ENCODE measurements at places on chromosomes 5 and 9.

DNA sequence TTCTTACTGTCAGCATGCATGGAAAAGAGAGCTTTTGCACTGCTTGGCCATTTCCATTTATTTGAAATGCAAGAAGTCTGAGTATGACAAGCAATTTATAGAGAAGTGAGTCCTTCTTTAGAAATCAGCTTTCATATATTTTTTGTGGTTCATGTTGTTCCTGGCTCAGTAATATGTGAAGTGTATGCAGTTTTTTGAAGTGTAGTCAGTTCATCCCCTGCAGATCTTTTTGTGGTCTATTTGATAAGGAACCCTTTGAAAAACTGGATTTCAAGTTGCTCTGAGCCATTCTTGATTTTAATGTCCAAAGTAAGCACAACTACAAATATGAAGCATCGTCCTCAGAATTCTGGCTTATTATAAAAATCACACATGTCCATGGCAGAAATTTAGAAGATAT, 294.1 kb upstream of the SMC2 start:
- peak; percentile 20 for DNase-seq

DNA sequence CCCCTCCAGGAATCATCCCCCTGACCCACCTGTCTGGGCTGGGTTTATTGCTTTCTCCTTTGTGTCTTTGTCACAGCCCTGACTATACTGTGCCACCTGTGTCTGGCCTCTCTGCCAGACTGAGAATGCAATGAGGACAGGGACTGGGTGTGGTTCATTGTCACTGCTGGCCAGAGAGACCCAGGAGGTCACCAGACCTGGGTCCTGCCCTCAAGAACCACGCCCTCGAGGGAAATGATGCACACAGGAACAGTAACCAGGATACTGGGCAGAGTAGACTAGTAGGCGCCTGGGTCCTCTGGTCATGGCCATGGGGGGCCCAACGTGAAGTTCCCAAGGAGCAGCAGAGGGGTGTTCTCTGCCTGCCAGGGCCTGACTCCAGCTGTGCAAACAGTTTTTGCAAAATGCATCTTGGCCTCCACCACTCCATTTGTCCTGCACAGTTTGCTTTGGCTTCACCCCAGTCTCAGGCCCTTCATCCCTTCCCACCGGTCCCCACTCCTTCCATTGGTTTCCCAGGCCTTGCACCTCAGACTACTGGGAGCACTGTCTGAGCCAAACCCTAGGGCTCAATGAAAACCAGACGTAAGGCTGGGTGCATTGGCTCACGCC, 17.8 kb downstream of the RGS3 start:
- no peak for DNase-seq

DNA sequence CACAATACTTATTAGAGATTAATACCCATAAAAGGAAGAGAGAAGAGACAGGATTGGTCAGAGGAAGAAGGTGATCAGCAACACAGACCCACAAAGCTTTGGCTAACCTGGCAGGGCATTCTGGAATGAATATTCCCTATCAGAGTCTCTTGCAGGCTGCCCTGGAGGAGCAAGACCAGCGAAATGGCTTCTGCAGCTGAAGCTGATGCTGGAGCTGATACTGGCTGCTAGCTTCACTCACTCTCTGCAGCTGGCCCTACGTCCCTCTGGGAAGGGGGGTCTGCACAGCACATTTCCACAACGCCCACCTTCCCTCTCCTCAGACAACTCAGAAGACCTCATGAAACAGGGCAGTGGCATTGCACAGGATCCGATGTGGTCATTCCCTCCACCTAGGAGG, 169.9 kb upstream of the EFNA5 start:
- DNase-seq: no peak

DNA sequence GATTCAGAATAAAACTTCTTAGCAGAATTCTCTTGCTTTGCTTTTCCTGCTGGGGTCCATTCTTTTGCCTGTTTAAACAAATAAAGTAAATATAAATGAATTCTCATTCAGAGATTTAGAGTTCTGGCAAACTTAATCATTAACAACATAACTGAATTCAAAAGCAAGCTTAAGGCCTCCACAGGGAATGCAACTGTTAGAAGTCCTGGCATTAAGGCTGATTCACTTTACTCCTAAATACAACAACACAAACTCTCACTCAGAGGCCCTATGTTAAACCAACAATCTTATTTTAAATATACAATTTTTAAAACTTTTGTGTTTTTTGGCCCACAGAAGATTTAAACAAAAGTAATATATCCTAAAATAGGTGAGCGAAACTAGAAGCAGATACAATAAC, 178.3 kb downstream of the AP3B1 start:
- no peak for DNase-seq

GRCh38 chr9:130283539-130284248, 18.1 kb downstream of the HMCN2 start:
- no peak for DNase-seq

DNA sequence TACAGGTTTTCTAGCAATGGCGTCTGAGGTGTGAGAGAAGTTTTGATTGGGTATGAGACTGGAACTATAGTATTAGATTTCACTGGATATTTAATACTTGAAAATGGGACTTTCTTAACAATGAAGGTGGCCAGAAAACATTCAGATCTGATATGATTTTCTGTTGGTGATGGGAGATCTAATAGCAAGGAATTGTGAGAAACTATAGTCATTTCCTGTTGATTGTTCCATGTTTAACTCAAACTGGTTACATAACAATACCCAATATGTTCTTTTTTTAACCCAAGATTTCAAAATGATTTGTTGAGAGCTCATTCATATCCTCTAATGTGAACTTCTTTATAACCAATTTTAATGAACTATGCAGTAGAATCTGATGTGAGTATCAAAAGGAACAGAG, 793.2 kb upstream of the RGMB start:
- no peak for DNase-seq

GRCh38 chr9:14304259-14304658, 9.7 kb downstream of the NFIB start:
- no peak for DNase-seq

GRCh38 chr5:131252824-131253171, 11.1 kb upstream of the CDC42SE2 start:
- peak; percentile 93 for DNase-seq

- DNase-seq: no peak
Observed at GRCh38 chr9:16257604-16258003, 612.9 kb downstream of the BNC2 start.

DNA sequence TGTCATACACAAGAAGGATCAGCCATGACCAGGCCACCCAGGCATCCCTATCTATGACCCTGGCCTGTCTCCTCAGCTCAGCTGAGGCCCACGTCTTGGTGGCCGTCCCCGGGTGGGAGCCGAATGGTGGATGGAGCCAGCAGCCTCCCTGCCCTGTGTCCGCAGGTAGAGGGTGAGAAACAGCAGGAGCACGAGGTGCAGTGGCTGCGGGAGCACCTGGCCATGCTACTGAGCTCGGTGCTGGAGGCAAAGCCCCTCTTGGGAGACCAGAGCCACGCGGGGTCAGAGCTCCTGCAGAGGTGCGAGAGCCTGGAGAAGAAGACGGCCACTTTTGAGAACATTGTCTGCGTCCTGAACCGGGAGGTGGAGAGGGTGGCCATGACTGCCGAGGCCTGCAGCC, 24.5 kb downstream of the FBXW5 start:
- no peak for DNase-seq

GRCh38 chr5:111606194-111606593, 93.9 kb upstream of the STARD4 start:
- no peak for DNase-seq

DNA sequence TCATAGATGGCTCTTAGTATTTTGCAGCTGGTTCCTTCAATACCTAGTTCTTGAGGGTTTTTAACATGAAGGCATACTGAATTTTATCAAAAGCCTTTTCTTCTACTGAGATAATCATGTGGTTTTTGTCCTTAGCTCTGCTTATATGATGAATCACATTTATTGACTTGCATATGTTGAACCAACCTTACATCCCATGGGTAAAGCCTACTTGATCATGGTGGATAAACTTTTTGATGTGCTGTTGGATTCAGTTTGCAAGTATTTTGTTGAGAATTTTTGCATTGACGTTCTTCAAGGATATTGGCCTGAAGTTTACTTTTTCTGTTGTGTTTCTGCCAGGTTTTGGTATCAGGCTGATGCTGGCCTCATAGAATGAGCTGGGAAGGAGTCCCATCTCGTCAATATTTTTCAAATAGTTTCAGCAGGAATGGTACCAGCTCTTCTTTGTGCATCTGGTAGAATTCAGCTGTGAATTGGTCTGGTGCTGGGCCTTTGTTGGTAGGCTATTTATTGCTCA, 49.7 kb downstream of the YIPF5 start:
- DNase-seq: no peak

- DNase-seq: no peak
Observed at GRCh38 chr5:38518341-38518740, 38.1 kb downstream of the LIFR start.

DNA sequence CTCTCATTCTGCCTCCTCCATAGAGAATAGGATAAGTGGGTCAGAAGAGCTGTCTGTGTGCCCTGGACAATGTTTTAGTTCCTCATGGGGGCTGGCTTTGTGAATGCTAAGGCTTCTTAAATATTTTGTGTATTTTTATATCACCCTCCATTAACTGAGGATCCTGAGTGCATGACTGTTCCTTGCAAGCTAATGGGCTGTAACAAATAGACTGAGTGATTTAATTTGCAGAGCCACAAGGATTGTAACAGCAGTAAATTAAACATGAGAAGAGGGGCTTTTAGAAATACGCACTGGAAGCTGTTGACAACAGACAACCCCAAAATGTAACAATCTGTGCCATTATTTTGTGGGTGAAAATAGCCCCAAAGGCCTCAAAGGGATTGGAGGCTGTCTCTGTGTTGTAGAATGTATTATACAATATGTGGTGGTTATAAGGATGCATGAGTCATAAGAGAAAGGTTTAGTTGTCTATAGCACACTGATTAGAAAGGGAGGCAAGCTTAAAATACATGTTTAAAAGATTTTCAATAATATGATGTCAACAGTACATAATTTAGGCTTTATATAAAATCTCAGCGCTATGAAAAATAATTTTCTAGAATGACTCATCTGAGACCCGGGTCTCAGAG, 152.7 kb upstream of the ACTBL2 start:
- DNase-seq: no peak

DNA sequence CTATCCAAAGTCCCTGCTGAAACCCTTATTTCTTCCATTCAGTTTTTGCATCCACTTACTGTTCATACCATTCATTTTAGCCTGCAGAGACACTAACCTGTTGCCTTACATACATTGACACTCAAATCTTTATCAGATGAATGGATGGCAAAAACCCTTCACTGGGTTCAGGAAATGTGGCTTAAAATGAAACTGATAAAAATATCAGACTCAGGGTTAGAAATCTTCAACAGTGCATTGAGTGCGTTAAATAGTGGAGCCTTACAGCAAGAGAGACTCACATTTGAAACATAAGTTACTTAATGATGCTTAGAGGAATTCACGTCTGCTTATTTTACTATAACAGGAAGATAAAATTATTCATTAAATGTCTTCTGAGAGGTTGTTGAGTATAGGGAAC, 28.0 kb upstream of the BNC2 start:
- no peak for DNase-seq

GRCh38 chr9:95506428-95506677, 10.4 kb downstream of the PTCH1 start:
- DNase-seq: no peak

DNA sequence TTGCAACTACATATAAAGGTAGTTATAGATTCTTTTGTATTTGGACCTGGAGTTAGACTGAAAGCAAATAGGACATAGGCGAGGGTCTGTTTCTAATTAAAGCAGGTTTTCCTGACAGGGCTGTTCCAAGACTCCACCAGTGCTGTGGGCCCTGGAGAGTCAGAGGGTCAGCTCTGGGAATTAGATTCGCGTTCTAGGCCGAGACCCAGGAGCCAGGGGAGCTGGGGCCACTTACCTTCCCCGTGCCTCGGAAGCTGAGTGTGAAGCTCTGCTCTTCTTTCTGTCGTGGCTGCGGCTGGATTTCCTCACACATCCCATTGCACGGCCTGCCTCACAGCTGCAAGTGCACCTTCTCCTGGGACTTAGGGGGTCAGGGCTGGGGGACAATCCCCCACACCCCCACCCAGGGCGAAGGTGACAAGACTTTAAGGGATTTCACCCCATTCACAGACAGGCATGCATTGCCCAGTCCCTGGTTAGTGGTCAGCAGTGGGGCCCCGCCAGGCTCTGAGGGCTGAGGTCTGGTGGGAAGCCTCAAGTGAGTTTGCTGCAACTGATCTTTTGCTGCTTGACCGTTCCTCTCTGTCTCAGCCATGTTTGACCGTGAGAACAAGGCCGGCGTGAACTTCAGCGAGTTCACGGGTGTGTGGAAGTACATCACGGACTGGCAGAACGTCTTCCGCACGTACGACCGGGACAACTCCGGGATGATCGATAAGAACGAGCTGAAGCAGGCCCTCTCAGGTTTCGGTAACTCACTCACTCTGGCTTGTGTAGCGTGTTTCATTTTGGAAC, 15.3 kb upstream of the AHRR start:
- no peak for DNase-seq

DNA sequence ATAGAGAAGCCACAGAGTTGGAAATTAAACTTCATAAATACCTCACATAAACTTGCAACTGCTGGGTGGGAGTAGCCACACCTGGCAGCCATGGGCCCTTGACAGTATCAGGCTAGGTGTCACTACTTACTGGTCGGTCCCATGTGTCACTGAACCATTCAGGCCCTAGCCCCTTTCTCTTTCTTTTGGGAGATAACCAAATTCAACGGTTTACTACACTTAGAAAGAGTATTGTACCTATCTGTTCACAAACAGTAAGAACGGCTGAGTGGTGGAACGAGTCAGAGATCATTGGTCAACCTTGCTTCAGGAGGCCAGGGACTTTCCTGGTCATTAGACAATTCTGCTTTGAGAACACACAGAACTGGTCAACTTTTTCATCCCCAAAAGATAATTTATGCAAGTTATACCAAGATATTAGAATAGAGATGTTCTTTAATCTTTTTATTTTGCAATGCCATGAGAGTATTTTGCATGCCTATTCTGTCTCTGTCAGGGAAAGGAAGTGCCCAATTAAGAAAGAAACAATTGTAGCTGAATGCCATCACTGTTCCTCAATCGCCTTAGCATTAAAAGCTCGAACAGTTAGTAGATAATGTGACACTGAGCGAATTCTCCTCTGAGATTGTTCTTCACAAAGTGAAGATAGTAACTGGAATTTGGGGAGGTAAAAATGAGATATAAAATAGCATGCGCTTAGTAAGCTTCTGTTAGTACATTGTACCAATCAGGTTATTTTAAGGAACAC, 50.9 kb downstream of the GOLPH3 start:
- no peak for DNase-seq

- DNase-seq: no peak
Observed at GRCh38 chr5:179232091-179232735, 113.0 kb downstream of the ADAMTS2 start.

GRCh38 chr5:428219-428618, 14.8 kb upstream of the EXOC3 start:
- no peak for DNase-seq

DNA sequence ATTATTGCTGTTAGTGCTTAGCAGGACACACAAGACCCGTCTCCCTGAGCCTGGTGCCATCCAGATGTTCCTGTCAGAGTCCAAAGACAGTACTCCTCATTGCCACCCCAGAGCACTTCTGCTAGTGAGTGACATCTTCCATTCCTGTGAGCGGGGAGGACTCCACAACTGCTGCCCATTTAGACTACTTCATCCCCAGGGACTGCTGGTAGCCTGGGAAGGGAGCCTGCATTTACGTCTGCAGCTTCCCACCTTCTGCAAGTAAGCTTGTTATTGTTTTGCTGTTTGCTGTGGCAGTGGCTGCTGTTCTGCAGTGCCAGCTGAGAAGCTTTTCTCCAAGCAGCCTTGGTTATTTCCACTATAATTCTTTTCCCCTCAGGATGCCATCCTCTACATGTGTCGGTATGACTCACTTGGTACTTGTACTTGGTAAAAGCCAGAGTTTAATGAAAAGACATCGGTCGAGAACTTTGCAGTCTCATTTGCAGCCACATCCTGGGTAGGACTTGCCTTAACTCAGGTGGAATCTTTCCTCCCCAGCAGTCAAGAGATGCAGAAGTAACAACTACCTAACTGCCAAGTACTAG, 10.6 kb upstream of the MAP1B start:
- DNase-seq: no peak
